ENCODE measurements at places on chromosomes 13 and 19.

DNA sequence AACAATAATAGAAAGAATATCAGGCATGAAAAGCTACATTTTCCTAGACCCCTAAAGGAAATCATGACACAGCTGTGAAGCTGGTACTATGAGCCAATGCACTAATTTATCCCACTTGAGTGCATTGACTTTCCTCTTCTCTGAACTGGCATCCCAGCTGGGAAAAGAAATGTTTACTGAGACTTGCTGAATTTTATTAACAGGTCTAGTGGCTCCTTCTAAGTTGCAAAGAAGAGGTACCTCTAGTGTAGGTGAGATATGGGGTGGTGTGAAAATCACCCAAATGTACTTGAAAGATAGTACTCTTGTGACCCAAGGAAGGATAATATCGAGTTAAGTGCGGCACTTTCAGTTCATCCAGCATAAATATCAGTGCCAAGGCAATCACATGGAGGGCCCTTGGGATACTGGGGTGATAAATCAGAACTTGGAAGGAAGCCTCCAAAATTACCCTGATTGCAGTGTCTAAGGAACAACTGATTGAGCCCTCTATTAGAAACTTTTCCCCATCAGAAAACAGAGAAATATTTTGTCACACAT, 369.2 kb downstream of the PCDH9 start:
- no peak overlapping the region for H3K4me3 ChIP-seq
- H3K36me3 ChIP-seq: no peaks in the 10 kb centered on the region
- H3K27me3 ChIP-seq: no peaks in the 10 kb centered on the region
- no peak overlapping the region for H3K27ac ChIP-seq
- no peak for DNase-seq

- H3K4me3 ChIP-seq: peak overlapping the region; percentile 95
- H3K27me3 ChIP-seq: no peaks in the 10 kb centered on the region
- peak overlapping the region; percentile 95 for H3K27ac ChIP-seq
- peaks cover 29% of the 10 kb centered on the region for H3K36me3 ChIP-seq
- peaks cover 33% of the 10 kb centered on the region for H3K4me1 ChIP-seq
- DNase-seq: no peak
Observed at GRCh38 chr19:18304208-18304457, 18.7 kb downstream of the LSM4 start.

- no peak overlapping the region for H3K4me3 ChIP-seq
- DNase-seq: no peak
Observed at GRCh38 chr19:6416658-6417405, 7.8 kb downstream of the KHSRP start.

- peaks cover 3% of the 10 kb centered on the region for H3K27me3 ChIP-seq
- no peak overlapping the region for H3K27ac ChIP-seq
- DNase-seq: no peak
Observed at GRCh38 chr13:21812192-21812626, 141.3 kb downstream of the FGF9 start.

DNA sequence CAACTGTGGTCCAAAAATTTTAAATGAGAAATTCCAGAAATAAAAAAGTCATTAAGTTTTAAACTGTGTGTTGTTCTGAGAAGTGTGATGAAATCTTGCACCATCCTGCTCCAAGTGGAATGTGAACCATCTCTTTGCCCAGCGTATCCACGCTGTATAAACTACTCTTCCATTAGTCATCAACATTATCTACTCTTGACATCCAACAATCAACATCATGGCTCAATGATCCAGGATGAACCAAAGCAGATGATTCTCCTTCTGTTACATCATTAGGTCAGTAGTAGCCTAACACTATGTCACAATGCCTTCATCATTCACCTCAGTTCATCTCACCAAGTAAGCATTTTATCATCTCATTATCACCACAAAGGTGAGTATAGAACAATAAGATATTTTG, 55.3 kb downstream of the SUCLA2 start:
- H3K27me3 ChIP-seq: no peaks in the 10 kb centered on the region
- H3K36me3 ChIP-seq: peaks cover 47% of the 10 kb centered on the region
- no peak overlapping the region for H3K4me3 ChIP-seq
- H3K4me1 ChIP-seq: no peaks in the 10 kb centered on the region
- H3K27ac ChIP-seq: no peak overlapping the region

- H3K36me3 ChIP-seq: peaks cover 15% of the 10 kb centered on the region
- H3K4me1 ChIP-seq: peaks cover 3% of the 10 kb centered on the region
- no peak overlapping the region for H3K27ac ChIP-seq
- no peak for DNase-seq
- H3K27me3 ChIP-seq: no peaks in the 10 kb centered on the region
Observed at GRCh38 chr19:5145521-5146511, 176.9 kb downstream of the KDM4B start.

DNA sequence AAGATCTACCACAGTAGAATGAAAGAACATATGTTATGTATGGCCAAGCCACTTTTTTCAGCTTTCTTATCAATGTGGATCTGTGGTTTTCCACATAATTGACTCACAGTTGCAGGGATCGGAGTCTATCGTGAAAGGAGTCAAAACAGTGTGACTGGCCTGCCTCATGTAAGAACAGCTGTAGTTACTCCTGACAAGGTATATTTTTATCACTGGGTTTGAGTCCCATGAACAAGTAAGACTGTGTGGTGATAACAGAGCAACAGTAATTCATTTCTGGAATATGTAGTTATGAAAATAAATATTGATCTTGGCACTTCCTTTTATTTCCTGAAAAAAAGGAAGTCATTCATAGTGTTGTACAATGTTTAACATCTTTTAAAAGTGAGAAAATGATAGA, 416.6 kb downstream of the KLF12 start:
- peak overlapping the region; percentile 62 for H3K4me3 ChIP-seq
- peak; percentile 58 for DNase-seq
- H3K4me1 ChIP-seq: peaks cover 45% of the 10 kb centered on the region
- H3K36me3 ChIP-seq: peaks cover 29% of the 10 kb centered on the region
